ENCODE measurements at places on chromosomes 4 and X.

- DNase-seq: no peak
Measured at GRCh38 chr4:149889991-149890390, 74.3 kb upstream of the IQCM start.

DNA sequence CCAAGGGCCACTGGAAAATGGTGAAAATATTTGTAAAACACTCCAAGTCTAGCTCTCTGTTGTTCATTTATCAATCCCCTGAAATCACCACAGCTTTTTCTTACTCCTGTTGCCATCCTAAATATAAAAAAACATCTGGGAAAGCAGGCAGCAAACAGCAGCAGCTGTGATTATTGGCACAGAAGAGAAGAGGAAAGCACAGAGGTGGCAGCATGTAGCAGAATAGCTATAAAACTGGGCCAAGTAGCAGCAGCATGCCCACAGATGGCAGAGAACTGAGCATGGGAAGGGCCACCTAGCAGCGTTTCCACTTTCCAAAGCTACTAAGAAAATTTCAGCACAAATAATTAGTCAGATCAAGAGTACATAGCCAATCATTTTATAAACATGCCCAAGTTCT is 307.2 kb downstream of the SLC7A11 start:
- DNase-seq: no peak

DNA sequence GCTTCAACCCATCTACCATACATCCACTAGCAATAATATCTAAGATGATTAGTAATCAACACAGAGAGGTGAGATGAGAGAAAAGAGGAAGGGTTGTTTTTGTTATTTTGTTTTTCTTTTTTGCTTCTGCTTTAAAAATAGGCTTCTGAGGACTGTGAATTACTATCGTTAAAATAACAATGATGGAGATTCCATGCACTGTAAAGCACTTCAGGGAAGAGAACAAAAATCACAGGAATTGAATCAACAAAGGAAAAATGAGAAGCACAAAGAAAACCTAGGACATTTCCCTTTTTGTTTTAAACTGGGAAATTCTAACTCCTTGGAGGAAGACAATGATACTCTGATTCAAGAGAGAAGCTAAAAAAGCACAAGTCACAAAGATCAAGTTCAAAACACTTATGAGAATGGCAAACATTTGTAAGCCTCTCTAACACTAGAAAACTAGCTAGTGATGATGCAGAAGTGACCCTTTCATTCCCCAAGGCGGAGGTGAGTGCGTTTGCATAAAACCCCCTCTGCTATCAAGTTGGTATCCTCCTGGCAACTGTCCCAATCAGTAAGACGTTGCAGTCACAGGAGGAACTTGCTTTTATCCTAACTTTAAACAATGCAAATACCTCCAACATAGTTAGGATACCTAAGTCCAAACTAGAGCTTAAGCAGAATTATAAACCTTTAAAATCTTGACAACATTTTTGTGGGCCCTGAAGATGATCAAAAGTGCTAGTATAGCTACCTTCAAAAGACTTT is 308.5 kb downstream of the CAMK2D start:
- DNase-seq: no peak

- no peak for DNase-seq
Measured at GRCh38 chrX:71216485-71216884, 6.5 kb upstream of the GJB1 start.

- DNase-seq: no peak
Measured at GRCh38 chr4:139660568-139661043, 5.0 kb upstream of the MGST2 start.

DNA sequence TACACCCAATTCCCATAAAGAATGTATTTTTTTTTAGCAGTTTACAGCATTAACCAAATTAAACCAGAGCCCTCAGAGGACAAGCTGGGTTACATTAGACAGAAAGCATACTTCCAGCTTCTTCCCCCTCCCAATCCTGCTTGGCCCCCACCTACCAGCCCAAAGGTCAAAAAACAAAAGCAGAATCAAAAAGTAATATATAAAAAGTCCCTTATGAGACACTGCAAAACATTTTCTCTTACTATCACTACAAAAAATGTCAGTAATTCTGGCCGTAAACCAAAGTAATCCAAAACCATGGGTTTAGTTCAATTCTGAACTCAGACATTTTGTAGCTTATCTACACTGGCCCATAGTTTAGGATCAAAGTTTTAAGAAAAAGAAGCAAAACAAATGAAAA is 38.0 kb downstream of the APBB2 start:
- DNase-seq: no peak

- no peak for DNase-seq
Measured at GRCh38 chr4:34094114-34094513, 2150.2 kb downstream of the ARAP2 start.

DNA sequence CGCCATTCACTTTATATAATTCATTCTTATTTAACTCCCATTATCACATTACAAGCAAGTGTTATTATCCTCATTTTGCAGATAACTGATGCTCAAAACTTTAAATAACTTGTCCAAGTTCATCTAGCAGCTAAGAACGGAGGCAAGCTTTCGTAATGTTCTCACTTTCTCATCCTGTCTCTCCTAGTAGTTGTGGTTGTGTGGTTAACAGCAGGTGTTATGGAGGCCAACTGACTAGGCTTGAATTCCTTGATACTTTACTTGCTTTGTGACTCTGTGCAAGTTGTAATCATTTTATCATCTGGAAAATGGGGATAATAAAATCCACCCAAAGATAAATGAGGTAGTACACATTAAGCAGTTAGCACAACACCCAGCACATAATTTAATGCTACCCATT is 109.9 kb upstream of the PTPN13 start:
- DNase-seq: no peak

DNA sequence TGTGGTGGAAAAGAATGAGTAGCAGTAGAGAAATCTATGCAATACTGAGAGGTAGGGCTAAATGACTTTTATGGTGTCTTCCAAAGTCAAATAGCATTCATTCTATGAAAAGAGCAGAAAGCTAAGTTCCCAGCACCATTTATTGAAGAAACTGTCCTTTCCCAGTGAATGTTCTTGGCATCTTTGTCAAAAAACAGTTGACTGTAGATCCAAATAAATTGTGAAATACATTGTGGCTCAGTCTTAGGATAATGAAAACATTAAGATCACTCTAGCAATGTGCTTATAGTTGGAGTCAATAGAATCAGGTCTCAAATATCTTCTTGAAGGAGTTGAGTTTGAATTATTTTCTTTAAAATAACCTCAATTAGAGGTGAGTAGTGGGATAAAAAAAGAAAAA is 19.4 kb downstream of the AREG start:
- DNase-seq: no peak
